ENCODE measurements at places on chromosomes 3 and 15.

GRCh38 chr3:30606301-30607031 is at the start of gene TGFBR2:
TGFBR2 (plus strand) TSS chr3:30606601; CDS start chr3:30606884, 283 bp downstream.
- peak; percentile 98 for DNase-seq

- DNase-seq, result peak; percentile 21
These were observed 11.5 kb downstream of the RABL3 start for GRCh38 chr3:120730576-120731542.

DNA sequence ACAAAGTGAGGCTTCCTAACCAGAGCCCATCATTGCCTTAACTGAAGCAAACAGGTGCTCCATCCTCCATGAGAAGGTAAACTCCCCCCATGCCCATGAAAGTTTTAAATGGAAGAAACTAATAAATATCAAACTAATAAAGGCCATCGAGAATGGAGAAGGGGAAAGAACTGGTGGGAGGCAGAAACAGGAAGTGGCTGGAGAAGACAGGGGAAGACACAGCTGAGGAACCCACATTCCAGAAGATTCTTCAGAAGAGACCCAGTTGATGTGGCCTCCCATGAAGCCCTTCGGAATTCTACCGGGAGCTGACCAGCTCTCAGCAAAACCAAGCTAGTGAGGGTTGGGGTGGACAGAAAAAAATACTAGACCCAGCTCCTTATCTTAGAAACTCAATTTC is 41.6 kb downstream of the SH3BP5 start:
- no peak for DNase-seq

- DNase-seq, result peak; percentile 45
These were observed 21.3 kb downstream of the EFCC1 start for GRCh38 chr3:129022114-129023007.

DNA sequence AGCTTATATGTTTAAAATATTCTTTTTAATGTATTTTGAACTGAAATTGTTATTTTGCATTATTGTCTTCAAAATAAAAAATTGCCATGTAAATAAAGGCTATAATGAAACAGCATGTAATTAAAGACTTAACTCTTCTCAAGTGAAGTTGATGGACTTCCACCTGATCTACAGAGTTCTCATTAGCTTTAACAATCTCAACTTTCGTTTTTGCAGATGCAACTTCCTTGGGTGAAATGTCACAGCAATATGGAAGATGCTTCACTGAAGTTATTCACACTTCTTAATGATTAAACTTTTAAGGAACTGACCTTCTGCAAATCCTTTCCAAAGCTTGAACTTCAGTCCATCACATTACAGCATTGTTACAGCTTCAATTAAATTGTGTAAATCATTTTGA is 63.6 kb downstream of the OSTN start:
- no peak for DNase-seq

DNA sequence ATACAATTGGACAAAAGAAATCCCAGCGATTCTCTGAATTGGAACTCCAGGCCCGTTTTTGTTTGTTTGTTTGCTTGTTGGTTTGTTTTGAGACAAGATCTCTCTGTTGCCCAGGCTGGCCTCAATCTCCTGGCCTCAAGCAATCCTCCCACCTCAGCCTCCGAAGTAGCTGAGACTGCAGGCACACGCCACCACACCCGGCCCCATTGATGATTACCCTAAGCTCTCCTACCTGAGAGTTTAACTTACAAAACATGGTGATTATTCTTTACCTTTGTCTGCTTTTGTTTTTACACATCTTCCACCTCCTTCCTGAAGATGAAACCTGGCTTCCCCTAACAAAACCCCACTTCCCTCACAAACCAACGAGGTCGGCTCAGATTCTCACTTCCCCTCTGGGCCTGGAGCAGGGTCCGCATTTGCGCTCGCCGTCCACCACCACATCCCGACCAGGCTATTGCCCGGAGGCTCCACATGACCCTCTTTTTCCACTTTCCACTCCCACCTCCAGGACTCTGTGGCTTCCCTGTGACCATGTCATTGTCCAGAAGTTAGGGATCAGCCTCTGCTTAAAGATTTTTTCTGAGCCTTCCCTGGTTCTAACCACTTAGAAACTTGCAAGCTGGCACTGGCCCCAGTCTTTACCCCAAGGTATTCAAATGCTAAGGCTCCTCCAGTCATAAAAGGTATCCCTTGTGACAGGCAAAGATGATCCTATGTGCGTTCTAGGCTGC is 14.8 kb downstream of the KLHL6 start:
- DNase-seq, result peak; percentile 31

DNA sequence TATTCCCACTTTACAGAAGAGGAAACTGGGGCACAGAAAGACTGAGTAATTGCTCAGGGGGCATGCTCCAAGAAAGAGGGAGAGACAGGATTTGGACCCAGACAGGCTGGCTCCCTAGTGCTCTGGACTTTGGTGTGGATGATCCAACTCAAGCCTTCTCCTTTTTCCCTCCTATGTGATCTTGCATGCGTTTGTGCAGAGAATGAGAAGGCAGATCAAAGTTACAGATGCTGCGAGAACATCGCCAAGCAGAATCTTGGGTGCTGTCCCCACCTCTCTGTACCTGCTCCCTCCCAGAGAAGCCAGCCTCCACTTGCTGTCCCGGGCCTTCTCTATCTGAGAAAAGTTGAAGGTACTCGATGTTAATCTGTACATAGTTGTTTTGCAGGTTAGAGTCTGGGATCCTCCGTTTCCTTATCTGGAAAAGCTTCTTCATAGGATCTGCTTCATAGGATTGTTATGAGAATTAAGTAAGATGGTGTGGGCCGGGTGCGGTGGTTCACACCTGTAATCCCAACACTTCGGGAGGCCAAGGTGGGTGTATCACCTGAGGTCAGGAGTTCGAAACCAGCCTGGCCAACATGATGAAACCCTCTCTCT is 10.2 kb downstream of the GNB5 start:
- DNase-seq, result peak; percentile 71

DNA sequence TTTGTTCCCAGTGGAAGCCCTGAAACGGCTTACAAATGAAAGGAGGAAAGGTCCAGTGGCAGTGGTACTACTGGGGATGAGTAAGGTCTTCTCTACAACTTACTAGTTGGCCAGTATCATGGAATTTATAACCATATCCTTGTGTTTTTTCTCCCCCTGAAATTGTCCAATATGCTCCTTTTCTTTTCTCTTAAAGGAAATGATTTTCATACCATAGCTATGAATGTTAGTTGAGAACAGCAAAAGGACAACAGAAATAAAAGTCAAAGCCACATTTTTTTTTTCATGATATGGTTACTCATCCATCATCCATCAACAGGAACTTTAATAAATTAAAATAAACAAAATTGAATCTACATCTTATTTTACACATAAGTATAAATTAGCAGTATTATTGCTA is 450.4 kb downstream of the MFSD1 start:
- no peak for DNase-seq

GRCh38 chr15:70720228-70721016 is 42.9 kb downstream of the UACA start:
- DNase-seq, result no peak

GRCh38 chr15:70327856-70328678 is 230.3 kb upstream of the TLE3 start:
- DNase-seq, result no peak

DNA sequence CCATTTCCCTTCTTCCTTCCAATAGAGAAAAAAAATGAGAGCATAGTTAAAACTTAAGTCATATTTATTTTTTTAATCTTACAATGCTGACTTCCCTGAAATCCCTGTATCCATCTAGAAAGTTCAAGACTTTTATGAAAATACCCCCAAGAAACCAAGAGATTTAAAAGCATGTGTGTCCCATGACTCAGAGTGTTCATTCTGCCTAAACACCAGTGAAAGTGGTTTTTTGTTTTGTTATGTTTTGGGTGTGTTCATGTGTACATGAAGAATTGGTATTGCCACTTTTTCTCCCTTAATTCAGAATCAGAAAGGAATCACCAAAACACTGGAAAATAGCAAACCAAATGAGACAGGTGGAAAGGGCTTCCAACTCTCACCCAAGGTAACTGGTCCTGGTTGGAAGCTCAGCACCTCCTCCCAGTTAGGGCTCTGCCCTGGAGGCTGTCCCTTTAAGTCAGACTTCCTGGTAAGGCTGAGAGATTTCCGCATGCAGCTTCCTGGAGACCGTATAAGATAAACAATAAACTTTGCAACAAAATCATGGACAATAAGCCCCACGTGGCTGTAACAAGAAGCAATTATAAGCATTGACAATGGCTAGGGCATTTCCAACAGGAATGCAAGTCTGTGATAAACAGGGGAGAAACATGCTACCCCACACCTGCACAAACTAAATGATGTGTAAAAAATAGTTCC is 121.9 kb upstream of the ARHGEF3 start:
- no peak for DNase-seq

DNA sequence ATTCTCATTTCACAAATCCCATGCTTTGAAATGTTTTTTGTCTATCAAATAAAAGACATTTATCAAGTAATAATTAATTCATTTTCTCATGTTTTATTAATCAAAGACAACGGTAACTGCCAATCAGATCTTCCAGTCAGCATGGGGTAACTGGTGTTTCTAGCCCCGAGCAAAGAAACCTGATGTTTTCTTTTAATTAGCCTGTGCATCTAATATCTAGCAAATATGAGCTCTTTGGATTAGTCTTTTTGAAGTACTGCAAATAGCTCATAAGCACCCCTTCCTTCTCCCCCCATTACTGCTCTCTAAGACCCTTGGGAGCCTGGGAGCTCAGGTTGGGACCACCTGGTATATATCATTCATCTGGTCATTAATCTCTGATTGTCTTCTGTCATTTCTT is 43.1 kb upstream of the SRGAP3 start:
- no peak for DNase-seq

GRCh38 chr3:188268336-188268735 is 114.4 kb downstream of the LPP start:
- no peak for DNase-seq

- peak; percentile 91 for DNase-seq
These were observed at the start of gene THRB for GRCh38 chr3:24494618-24495325. THRB (minus strand) TSS chr3:24494850.

- peak; percentile 94 for DNase-seq
These were observed at the start of gene RIOX2 for GRCh38 chr3:97971679-97972567. RIOX2 (minus strand) TSS chr3:97972431; CDS start chr3:97967593, 4,838 bp downstream.

DNA sequence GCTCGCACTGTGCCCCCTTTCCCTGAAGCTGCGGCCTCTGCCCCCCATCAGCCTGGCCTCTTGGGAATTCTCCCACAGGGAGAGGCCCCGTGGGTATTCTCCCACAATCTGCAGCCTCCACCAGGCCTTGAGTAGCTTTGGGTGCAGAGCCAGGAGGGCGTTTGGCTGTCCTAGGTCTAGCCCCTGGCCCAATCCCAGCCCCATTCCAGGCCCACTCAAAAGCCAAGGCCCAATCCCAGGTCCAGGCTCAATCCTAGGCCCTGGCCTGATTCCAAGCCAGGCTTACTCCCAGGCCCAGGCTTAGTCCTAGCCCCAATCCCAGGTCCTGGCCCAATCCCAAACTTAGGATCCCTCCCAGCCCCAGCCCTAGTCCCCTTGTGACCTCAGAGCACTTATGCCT is 59.8 kb downstream of the CHCHD4 start:
- no peak for DNase-seq

- DNase-seq, result peak; percentile 38
These were observed 35.4 kb upstream of the ICE2 start for GRCh38 chr15:60514261-60514881.

- DNase-seq, result peak; percentile 41
These were observed 140.7 kb downstream of the IMPG2 start for GRCh38 chr3:101179637-101180036.

DNA sequence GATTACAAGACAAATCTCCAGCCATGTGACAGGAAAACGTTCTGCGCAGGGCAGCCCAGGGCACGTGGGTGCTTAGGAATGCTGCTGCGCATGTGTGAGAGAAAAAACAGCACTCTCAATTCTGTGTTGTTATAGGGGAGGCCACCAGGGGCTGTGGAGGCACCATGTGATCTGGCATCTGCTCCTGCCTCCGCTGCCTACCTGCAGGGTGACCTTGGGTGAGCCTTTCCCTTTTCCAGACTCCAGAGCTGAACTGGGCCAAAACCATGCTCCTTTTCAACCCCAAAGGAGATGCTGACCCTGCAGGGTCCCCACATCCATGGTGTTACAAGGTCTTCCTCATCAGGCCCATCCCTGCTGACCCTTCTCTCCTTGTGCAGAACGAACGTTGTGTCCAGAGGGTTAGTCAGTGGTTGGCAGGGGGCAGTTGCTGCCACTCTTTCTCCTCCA is 81.5 kb upstream of the RASGRF1 start:
- DNase-seq, result no peak

DNA sequence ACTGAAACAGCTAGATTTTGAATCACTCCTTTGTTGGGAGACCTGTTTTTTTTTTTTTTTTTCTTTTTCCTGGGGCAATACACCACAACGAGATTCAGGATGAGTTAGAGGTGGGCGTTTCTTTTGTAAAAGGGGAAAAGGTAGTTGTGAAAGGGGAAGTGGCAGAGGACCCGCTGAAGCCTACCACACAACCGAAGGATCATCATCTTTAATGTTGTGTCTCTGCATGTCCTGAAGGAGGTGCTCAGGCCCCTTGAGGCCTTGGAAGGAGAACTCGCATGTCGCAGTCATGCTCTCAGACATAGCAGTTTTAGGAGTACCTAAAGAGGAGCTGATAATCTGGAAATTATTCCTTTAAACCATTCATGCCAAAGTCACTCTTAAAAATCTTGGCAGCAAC is 137.9 kb upstream of the LRIG1 start:
- DNase-seq, result no peak

GRCh38 chr3:122305818-122306621 is 19.0 kb upstream of the CSTA start:
- no peak for DNase-seq
